ENCODE measurements at places on chromosomes 5 and 9. TPM values are rescaled to one million over a fixed set of nuclear protein-coding genes. Genes with fewer than 3 reads are reported as not detected.
A peak's percentile ranks its signal among the peaks of the same experiment; 100 is the strongest.

DNA sequence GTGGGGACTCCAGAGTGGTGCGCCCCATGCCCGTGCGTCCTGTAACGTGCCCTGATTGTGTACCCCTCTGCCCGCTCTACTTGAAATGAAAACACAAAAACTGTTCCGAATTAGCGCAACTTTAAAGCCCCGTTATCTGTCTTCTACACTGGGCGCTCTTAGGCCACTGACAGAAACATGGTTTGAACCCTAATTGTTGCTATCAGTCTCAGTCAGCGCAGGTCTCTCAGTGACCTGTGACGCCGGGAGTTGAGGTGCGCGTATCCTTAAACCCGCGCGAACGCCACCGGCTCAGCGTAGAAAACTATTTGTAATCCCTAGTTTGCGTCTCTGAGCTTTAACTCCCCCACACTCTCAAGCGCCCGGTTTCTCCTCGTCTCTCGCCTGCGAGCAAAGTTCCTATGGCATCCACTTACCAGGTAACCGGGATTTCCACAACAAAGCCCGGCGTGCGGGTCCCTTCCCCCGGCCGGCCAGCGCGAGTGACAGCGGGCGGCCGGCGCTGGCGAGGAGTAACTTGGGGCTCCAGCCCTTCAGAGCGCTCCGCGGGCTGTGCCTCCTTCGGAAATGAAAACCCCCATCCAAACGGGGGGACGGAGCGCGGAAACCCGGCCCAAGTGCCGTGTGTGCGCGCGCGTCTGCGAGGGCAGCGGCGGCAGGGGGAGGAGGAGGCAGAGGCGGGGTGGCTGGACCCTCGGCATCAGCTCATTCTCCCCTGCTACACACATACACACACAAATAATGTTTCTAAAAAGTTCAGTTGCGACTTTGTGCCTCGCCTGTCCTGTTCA is 668 bp downstream of the GLIS3 start:
- H3K27ac ChIP-seq: no peak overlapping the region
- H3K4me1 ChIP-seq: peaks cover 10% of the 10 kb centered on the region
- no peak for DNase-seq
- peaks cover 63% of the 10 kb centered on the region for H3K27me3 ChIP-seq

DNA sequence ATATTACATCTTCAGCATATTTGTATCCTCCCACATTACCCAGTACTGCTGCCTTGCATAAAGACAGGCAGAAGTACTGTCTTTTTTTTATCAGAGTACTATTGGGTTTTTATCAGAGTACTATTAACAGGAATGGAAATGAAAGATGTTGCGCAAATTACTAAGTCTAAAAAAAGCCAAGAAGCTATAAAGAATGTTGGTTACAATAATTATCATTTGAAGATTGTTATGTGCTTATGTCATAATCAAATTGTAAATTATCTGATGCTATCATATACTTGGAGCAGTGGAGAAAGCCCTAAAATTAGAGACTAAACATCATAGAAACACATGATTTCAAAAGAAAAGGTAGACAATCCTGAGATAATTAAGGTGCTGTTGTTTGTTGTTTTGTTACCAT is 188.8 kb downstream of the CCDC192 start:
- no peaks in the 10 kb centered on the region for H3K36me3 ChIP-seq
- peaks cover 8% of the 10 kb centered on the region for H3K27me3 ChIP-seq
- no peaks in the 10 kb centered on the region for H3K4me1 ChIP-seq
- no peak overlapping the region for H3K4me3 ChIP-seq
- no peak overlapping the region for H3K27ac ChIP-seq
- DNase-seq: no peak

DNA sequence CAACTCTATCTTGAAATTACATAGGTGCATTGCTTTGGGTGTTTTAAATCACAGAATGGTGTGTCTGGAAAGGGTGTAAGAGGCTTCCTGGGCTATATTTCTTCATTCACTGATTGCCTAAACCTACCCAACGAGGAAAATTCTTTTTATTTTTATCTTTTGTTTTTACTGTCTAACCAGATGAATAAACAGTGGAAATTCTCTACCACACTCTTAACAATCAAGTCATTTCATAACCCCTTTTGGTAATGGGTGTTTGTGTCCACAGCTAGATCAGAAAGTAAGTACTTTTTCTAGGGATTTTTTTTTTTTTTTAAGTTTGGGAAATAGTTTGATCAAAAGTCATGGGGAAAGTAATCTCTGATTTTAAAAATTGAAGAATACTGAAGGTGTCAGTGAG is 27.6 kb upstream of the C5orf47 start:
- no peaks in the 10 kb centered on the region for H3K27me3 ChIP-seq
- H3K4me3 ChIP-seq: no peak overlapping the region
- H3K36me3 ChIP-seq: no peaks in the 10 kb centered on the region
- no peak for DNase-seq
- H3K4me1 ChIP-seq: peaks cover 3% of the 10 kb centered on the region
- H3K27ac ChIP-seq: no peak overlapping the region

The GALNT12 gene
- total RNA-seq: 4.1 TPM

- no peak for DNase-seq
- H3K4me3 ChIP-seq: peak overlapping the region; percentile 28
- H3K27ac ChIP-seq: peak overlapping the region; percentile 77
- H3K4me1 ChIP-seq: peaks cover 19% of the 10 kb centered on the region
These were observed 45.5 kb upstream of the IL7R start for GRCh38 chr5:35811108-35811741.

DNA sequence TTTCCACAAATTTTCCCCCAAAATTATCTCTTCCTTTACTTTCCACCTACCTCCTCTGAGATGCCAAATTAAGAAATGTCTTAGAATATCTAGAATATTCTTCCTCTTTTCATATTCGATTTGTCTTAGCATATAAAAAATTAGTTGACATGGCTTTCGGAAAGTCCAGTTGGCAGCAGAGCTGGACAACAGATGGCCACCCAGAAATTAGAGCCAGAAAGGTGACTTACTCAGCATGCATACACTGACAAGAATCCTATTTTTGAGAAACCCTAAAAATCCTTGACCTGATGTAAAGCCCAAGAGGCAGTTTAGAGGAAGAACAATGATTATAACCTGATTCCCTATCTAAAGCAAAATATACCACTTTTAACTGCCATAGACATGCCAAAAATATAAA is 22.0 kb downstream of the TMEM167A start:
- no peak for DNase-seq
- H3K4me3 ChIP-seq: no peak overlapping the region
- H3K4me1 ChIP-seq: peaks cover 27% of the 10 kb centered on the region

- no peaks in the 10 kb centered on the region for H3K36me3 ChIP-seq
- H3K4me1 ChIP-seq: peaks cover 10% of the 10 kb centered on the region
- no peak overlapping the region for H3K27ac ChIP-seq
These were observed 2.4 kb downstream of the FGFR4 start for GRCh38 chr5:177089127-177089526.

The CCL27 gene
- not detected for total RNA-seq

DNA sequence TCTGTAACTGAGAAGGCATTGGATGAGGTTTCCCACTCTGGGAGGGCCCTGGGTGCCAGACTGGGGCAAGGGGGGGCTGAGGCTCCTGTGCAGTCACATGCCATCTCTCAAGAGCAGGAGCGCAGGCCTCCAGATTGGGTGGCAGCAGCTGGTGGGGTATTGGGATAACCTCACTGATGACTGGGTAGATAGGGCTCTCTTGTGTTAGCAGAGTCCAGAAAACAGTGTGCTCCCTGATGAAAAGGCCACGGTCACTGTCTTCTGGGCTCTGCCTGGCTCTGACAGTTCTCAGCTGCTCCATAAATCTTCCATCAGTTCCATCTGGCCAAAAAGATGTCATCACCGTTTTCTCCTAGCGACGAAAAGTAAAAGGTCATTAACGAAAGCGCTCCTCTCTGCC is 21.8 kb upstream of the NKX2-5 start:
- no peaks in the 10 kb centered on the region for H3K36me3 ChIP-seq
- H3K27me3 ChIP-seq: peaks cover 37% of the 10 kb centered on the region
- H3K4me3 ChIP-seq: no peak overlapping the region

DNA sequence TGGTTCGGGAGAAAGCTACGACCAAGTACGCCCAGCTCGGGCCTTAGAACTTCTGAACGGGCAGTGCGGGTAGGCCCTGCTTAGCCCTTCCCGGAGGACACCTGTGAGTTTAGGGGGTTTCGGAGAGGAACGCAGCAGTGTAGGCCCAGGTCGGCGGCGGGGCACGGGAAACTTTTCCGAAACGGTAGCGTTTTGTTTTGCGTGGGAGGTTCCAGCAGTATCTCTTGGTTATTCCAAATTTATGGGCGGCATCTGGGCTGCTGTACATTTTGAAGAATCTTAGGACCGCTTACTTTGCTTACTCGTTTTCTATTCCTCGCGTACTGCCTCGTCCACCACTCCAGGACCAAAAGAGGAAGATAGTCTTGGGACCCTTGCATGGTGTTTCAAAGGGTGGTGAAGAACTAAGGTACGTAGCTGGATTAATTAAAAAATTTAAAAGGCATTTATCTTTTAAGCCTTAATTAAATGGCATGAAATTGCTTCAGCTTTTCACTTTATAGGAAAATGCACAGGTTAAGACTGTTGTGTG is 492 bp downstream of the TENT2 start:
- peaks cover 20% of the 10 kb centered on the region for H3K36me3 ChIP-seq
- peaks cover 38% of the 10 kb centered on the region for H3K4me1 ChIP-seq
- no peaks in the 10 kb centered on the region for H3K27me3 ChIP-seq
- peak overlapping the region; percentile 98 for H3K4me3 ChIP-seq
- no peak for DNase-seq

DNA sequence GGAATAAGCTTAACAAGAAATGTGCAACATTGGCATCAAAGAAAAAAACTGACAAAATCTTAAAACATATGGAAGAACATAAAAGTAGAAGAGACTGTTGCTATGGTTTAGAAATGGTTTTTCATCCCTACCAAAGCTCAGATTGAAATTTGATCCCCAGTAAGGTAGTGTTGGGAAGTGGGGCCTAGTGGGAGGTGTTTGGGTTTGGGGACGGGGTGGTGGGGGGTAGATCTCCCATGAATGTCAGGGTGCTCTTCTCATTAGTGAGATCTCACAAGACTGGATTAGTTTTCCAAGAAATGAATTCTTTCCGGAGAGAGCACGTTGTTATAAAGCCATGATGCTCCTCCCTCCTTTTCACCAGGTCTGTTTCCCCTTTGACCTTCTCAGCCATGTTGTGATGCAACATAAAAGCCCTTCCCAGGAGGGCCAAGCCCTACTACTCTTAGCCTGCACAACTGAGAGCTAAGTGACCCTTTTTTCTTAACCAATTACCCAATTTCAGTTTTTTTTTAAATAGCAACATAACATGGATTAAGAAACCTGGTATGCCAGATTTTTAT is 10.6 kb downstream of the TMEM167A start:
- H3K4me3 ChIP-seq: no peak overlapping the region
- no peak for DNase-seq

GRCh38 chr9:3893519-3893918 is 367.7 kb upstream of the RFX3 start:
- H3K27ac ChIP-seq: no peak overlapping the region
- DNase-seq: no peak
- no peaks in the 10 kb centered on the region for H3K4me1 ChIP-seq
- H3K4me3 ChIP-seq: no peak overlapping the region
- peaks cover 18% of the 10 kb centered on the region for H3K27me3 ChIP-seq

DNA sequence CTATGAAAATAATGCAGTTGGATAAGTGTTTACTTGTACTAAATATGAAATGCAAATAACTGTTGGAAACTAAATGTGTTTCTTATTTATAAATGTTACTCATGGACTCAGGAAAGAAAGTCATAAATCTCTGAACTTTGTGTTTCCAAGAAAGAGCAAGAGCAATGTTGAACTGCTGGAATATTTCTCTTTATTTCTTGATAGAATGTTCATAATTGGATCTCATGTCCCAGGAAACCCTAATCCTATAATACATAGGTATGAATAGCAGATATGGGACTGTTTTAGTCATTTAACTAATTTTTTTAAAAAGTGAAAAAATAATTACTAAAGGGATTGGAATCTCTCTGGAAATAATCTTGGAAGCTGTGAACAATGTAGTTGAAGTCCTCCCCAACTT is 245.0 kb upstream of the ACTBL2 start:
- no peak overlapping the region for H3K27ac ChIP-seq
- H3K36me3 ChIP-seq: no peaks in the 10 kb centered on the region
- H3K4me1 ChIP-seq: no peaks in the 10 kb centered on the region
- H3K27me3 ChIP-seq: peaks cover 5% of the 10 kb centered on the region
- no peak for DNase-seq

The SPATA6L gene
- total RNA-seq: 2.6 TPM

The NR6A1 gene
- 2.0 TPM for total RNA-seq

- no peak for DNase-seq
- H3K36me3 ChIP-seq: no peaks in the 10 kb centered on the region
These were observed 277.0 kb downstream of the SMARCA2 start for GRCh38 chr9:2291980-2292704.

The DRD1 gene
- total RNA-seq: not detected

- H3K27ac ChIP-seq: no peak overlapping the region
- H3K36me3 ChIP-seq: no peaks in the 10 kb centered on the region
- DNase-seq: no peak
- no peak overlapping the region for H3K4me3 ChIP-seq
These were observed 212.2 kb downstream of the TRIO start for GRCh38 chr5:14355391-14355790.

GRCh38 chr9:135988493-135988892 is 27.3 kb upstream of the UBAC1 start:
- no peaks in the 10 kb centered on the region for H3K27me3 ChIP-seq
- no peak for DNase-seq
- no peak overlapping the region for H3K4me3 ChIP-seq
- H3K27ac ChIP-seq: no peak overlapping the region
- no peaks in the 10 kb centered on the region for H3K36me3 ChIP-seq
- no peaks in the 10 kb centered on the region for H3K4me1 ChIP-seq

DNA sequence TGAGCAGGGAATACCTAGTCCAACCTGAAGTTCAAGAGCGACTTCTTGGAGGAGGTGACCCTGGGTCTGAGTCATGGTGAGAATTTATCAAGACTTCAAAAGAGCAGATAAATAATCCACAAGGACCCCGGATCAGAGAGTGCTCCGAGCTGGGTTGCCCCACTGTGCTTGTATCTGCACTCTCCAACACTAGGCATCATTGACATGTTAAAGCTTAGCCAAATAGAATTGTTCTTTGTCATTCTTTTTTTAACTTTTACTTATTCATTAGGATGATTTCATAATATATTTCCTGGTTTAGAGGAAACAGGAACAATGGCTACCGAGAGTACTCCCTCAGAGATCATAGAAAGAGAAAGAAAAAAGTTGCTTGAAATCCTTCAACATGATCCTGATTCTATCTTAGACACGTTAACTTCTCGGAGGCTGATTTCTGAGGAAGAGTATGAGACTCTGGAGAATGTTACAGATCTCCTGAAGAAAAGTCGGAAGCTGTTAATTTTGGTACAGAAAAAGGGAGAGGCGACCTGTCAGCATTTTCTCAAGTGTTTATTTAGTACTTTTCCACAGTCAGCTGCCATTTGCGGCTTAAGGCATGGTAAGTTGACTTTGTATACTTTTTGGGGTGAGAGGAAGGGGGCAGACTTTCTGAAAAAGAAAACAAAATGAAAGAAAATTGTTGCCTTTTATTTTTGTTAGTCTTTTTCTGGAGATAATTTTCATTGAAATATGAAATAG is at the start of gene CARD6:
TSS of gene CARD6 (plus strand) at position 300 of the 738 bp plus-strand sequence. CDS start at position 316, 16 bp downstream.
- no peak for DNase-seq
- H3K27ac ChIP-seq: peak within 1 kb of the TSS; percentile 98
- H3K36me3 ChIP-seq: peaks cover 6% of the 10 kb centered on the region
- peaks cover 16% of the 10 kb centered on the region for H3K4me1 ChIP-seq

- no peak for DNase-seq
- H3K4me3 ChIP-seq: no peak overlapping the region
- no peak overlapping the region for H3K27ac ChIP-seq
- H3K4me1 ChIP-seq: no peaks in the 10 kb centered on the region
- H3K36me3 ChIP-seq: no peaks in the 10 kb centered on the region
These were observed 127.8 kb upstream of the MVB12B start for GRCh38 chr9:126198854-126199253.

The GPR150 gene
- not detected for total RNA-seq
